Suprapubic skin (tissue), 4 donors: ENCODE measurements at places on chromosomes 1 and 21.

GRCh38 chr21:28148400-28149064, 844.1 kb downstream of the LTN1 start:
- no peaks in the 10 kb centered on the region for H3K36me3 ChIP-seq
- no peak for DNase-seq
- no peak overlapping the region for H3K4me3 ChIP-seq
- peaks cover 3% of the 10 kb centered on the region for H3K4me1 ChIP-seq
- no peak overlapping the region for H3K27ac ChIP-seq

DNA sequence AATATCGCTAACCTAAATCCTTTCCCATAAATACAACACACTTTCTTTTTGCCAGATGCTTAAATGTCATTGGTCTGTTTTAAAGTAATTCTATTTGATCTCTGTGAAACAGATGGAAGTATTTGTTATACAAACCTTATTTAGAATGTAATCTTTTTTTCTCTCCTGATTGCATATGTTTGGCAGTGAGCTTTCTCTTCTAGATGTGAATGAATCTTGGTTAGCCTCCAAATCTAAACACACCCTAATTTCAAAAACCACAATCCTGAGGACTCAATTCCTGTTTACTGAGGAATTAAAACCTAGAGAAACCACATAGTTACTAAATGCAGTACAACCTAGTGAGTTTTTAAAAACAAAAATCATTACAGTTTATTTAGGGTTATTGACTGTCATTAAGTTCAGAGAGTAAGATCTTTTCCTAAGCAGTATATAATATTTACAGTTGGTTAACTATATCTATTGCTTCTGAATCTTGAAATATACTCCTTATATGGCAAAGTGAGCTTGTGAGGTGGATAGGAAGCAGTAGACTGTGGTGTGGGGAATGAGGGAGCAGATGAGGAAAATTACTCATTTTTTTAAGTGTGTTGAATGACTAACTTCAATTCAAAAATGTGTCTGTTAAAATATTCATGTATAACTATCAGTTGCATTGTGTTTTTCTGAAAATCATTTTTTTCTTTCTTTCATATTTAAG, 218.7 kb downstream of the FMN2 start:
- no peak overlapping the region for H3K4me3 ChIP-seq
- H3K27ac ChIP-seq: no peak overlapping the region
- no peaks in the 10 kb centered on the region for H3K4me1 ChIP-seq
- H3K27me3 ChIP-seq: no peaks in the 10 kb centered on the region
- DNase-seq: no peak

GRCh38 chr1:195715652-195716051, 892.6 kb downstream of the KCNT2 start:
- no peaks in the 10 kb centered on the region for H3K4me1 ChIP-seq
- H3K36me3 ChIP-seq: no peaks in the 10 kb centered on the region
- no peaks in the 10 kb centered on the region for H3K27me3 ChIP-seq

- H3K36me3 ChIP-seq: no peaks in the 10 kb centered on the region
- DNase-seq: no peak
- no peak overlapping the region for H3K4me3 ChIP-seq
- H3K27ac ChIP-seq: no peak overlapping the region
- H3K4me1 ChIP-seq: no peaks in the 10 kb centered on the region
- H3K27me3 ChIP-seq: no peaks in the 10 kb centered on the region
Measured at GRCh38 chr1:242197907-242198820, 199.3 kb upstream of the MAP1LC3C start.
